ENCODE measurements at places on chromosomes 5 and 9.

GRCh38 chr5:57658018-57658417 lies 175.4 kb upstream of the ACTBL2 start:
- DNase-seq, result no peak

- no peak for DNase-seq
These were observed 76.2 kb downstream of the DAPK1 start for GRCh38 chr9:87573841-87574342.

DNA sequence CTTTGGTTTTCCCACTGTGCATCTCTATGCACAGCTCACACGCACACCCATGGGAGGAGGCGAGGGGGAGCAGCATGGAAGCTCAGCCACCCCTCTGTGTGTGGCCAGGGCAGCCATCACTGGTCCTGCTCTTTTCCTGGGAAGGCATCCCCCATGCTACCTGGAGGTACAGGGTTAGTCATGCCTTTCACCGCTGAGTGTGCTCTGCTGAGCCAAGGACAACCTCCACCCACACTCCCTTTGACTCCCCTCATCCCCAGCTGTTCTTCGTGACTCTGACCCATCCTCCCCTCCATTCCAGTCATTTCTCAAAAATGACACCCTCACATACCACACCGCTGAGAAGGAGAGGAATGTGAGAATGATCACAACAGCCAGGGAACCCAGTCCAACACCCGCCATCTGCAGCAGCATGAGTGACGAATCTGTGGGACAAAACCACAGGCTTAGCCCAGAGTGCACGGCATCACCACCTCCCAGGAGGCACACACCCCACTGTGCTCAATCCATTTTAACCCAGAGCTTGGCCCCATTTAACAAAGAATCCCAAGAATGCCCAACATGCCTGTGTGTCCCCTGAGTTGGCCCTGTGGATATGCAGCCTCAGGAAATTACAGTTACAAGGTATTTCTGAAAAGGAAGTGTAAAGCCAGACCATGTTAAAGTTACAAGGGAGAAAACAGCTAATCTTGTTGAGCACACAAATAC lies 133.4 kb downstream of the SUSD1 start:
- no peak for DNase-seq

DNA sequence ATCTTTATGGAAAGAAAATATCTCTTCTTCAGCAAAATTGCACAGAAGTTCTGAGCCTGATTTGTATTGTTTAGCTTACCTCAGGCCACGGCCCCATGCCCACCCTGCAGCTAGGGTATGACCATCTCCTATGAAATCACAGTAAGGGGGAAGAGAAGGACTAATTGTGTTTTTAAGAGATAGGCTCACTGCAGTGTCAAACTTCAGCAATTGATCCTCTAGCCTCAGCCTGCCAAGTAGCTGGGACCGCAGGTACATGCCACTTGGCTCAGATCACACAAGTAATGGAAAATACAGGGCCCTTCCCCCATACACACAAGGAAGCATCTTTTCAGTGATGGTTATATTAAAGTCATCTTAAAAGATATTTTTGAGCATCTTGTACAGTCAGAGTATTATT lies 60.0 kb downstream of the DMAC1 start:
- DNase-seq, result no peak

DNA sequence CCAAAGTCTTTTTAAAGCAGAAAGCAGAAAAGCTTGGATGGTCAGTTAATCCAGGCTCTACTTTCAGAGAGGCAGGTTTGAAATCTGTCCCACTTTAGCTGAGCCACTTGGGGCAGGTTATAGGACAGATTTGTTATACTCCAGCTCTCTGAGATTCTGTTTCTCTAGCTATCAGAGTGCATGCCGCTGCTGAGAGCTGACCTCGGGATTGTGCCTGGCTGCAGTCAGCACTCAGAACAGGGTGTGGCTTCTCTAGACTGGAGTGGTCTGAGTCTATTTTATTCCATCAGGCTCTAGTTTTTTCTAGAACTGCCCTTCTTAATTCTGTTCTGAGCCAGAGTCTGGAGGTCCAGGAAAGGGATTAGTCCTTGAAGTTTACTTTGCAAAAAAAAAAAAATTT lies 67.7 kb downstream of the NDFIP1 start:
- DNase-seq, result no peak

DNA sequence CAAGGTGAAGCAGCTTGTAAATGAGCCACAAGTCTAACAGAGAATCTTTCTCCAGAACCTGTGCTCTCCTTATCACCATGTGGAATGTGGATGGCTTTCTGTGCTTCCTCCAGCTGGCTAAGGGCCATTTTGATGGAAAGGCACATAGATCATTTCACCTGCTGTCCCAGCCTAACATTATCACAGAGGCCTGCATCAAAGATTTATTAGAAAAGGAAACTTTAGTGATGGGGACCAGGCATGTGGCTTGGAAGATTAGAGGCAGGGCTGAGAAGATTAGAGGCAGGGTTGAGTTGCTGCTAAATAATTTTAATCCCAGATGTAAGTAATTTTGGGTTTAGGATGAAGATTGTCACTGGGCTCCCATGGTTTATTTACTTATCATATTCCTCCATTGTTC lies 6.3 kb downstream of the SPEF2 start:
- DNase-seq, result no peak

DNA sequence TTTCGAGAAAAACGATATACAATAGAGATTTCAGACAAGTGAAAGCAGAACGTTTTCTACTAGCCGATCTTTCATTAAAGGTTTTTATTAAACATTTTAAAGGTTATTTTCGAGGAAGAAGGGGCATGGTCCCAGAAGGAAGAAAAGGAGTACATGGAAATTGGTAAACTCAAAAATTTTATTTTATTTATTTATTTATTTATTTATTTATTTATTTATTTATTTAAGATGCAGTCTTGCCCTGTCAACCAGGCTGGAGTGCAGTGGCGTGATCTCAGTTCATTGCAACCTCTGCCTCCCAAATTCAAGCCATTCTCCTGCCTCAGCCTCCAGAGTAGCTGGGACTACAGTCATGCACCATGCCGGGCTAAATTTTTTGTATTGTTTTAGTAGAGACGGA lies 77.4 kb downstream of the RANBP17 start:
- DNase-seq, result no peak

DNA sequence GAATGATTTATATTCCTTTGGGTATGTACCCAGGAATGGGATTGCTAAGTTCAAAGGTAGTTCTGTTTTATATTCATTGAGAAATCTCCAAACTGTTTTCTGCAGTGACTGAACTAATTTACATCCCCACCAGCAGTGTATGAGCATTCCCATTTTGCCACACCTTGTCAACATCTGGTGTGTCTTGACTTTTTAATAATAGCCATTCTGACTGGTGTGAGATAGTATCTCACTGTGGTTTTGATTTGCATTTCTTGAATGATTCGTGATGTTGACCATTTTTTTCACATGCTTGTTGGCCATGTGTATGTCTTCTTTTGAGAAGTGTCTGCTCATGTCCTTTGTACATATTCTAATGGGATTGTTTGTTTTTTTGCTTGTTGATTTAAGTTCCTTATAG lies 421.5 kb downstream of the KIAA0825 start:
- DNase-seq, result no peak

GRCh38 chr5:61496446-61496845 lies 164.4 kb downstream of the ZSWIM6 start:
- no peak for DNase-seq

DNA sequence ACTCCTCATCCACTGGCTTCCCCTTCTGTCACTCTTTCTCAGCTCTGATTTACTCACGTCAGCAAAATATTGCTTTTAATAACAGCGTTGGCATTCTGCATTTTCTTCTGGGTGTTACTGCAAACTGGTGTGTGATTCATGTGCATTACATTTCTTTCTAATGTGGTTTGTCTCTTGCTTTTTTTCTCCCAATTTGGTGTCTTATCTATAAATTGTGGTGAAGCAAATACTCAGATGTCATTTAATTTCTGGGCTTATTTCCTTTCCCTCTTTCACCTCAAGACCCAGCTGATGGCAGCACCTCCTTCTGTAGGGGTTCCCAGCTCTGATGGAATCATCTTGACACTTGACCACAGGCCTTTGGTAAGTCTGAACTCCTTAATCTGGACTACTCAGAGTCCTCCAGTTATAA lies 180.7 kb upstream of the ZNF618 start:
- no peak for DNase-seq

DNA sequence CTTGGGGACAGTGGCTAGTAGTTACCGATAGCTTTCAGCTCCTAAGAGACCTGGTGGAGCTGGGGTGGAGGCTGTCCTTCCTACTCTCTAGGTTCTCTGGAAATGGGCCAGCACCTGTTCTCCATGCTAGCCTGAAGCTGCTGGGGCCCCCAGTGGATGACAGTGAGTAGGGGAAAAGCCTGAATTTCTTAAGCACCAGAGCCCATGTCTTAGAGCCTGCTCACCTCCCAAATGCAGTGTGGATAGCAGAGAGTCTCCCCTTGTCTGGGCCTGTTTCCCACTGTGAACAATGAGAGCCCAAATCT lies 105.8 kb downstream of the DAB2IP start:
- no peak for DNase-seq

DNA sequence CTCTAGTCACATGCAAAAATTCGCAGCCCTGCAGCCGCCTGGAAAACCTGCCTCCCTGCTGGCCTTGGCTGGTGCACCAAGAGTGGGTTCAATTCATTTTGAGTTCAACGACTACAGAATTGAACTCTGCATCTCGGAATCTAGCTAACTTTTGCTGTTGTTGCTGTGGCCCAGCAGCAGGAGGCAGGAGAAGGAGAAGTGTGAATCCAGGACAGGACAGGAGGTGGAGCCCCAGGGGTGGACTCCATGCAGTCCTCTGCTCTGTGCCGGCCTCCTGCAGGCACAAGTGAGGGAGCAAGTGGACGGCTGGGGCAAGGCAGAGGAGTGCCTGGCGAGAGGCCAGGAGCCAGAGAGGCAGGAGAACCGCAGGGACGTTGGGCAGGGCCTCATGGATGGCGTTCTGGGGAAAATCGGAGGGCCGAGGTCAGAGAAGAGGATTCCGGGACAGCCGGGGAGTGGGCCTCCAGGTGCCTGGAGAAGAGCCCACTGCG lies 214.2 kb downstream of the FANCC start:
- DNase-seq, result no peak

DNA sequence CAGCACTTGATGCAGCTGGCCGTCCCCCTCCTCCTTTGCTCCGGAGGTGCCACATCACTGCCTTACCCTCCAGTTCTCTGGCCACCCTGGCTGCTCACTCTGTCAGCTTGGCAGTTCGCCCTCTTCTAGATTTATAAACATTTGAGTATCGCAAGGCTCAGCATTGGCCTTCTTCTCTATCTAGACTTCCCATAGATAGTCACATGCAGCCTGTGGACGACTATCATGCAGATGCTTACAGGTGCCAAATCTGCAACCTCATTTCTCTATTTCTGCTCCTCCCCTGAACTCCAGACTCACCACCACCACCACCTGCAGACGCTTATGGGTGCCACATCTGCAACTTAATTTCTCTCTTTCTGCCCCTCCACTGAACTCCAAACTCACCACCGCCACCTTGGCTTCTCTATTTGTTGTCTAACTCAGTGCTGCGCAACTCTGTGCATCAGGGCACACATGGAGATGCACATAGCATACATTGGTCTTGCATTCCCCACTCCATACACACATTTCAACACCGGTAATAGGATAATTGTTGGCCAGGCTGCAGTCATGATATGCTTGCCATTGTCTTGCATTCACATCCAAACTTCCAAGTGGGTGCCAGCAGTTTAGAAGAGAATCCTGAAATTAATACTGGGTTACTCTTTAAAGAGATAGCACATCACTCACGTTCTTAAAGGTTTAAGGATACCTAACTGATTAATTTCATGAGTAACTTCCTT lies 1.9 kb upstream of the DAP start:
- no peak for DNase-seq

DNA sequence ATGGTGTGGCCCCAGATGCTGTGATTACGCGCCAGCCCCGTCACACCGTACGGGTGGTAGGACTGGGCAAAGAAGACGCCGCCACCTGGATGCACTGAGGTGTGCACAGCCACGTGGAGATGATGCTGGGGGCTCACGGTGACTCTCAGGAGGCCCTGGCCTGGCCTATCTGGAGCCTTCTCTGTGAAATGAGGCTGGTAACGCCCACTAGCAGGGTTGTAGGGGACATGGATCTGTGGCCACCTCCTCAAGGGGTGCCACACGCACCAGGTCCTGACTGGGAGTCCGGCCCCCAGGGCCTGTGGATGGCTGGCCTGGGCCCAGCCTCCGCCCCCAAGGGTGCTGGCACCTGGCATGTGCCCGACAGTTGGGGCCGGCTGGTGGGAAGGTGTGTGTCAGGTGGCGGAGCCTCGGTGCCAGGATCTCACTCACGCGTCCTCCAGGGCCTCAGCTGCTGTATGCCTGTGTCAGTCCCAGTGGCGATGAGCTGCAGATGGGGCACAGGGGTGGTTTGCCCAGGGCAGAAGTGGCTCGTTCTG lies 32.4 kb downstream of the NEK6 start:
- no peak for DNase-seq

GRCh38 chr9:125889112-125889475 lies 141.9 kb downstream of the PBX3 start:
- DNase-seq, result no peak

- no peak for DNase-seq
These were observed 298.1 kb upstream of the PANK3 start for GRCh38 chr5:168877132-168877892.

All from activated T-cell treated with anti-CD3 and anti-CD28 coated beads for 4 hours (primary cell).